Pulmonary artery endothelial cell (primary cell): ENCODE measurements at places on chromosomes 3 and 15. TPM values are rescaled to one million over a fixed set of nuclear protein-coding genes. Genes with fewer than 3 reads are reported as not detected.

The OXTR gene
- total RNA-seq, result 0.07 and 0.28 TPM in 2 replicates

The ARPIN gene
- total RNA-seq, result 12.5 and 13.0 TPM in 2 replicates

The MAP6D1 gene
- 2.2 and 2.9 TPM in 2 replicates for total RNA-seq

The SPTBN5 gene
- total RNA-seq, result 3.6 and 12.0 TPM in 2 replicates

The FLNB gene
- 835 and 1,024 TPM in 2 replicates for total RNA-seq

The COL6A6 gene
- not detected in 2 replicates for total RNA-seq

The DUOXA2 gene
- not detected in 2 replicates for total RNA-seq

The TMEM158 gene
- total RNA-seq, result 6.1 and 6.3 TPM in 2 replicates

The RASL12 gene
- total RNA-seq, result not detected in 2 replicates

The TLR9 gene
- 0.04 TPM in 1 of 2 replicates, not detected in the other for total RNA-seq

The SLCO3A1 gene
- total RNA-seq, result 1.9 and 2.3 TPM in 2 replicates

The IL17RD gene
- 1.5 and 1.8 TPM in 2 replicates for total RNA-seq

The TRIM59 gene
- total RNA-seq, result 22.8 and 38.1 TPM in 2 replicates

The TMEM42 gene
- total RNA-seq, result 10.2 and 11.3 TPM in 2 replicates

The IRAK2 gene
- total RNA-seq, result 26.1 and 29.4 TPM in 2 replicates

The KLHL40 gene
- not detected in 2 replicates for total RNA-seq

The SEMA4B gene
- total RNA-seq, result 12.5 and 15.9 TPM in 2 replicates

The KCTD6 gene
- total RNA-seq, result 5.7 and 8.4 TPM in 2 replicates

The WDR48 gene
- 29.1 and 36.3 TPM in 2 replicates for total RNA-seq

The GUCA1C gene
- total RNA-seq, result not detected in 2 replicates

The ADCY5 gene
- 0.07 and 0.28 TPM in 2 replicates for total RNA-seq

The CHRM5 gene
- not detected in 2 replicates for total RNA-seq

The C3orf85 gene
- not detected in 2 replicates for total RNA-seq

The HRG gene
- total RNA-seq, result not detected in 2 replicates

The NAA80 gene
- 2.6 and 3.6 TPM in 2 replicates for total RNA-seq

The MEIS2 gene
- total RNA-seq, result 53.1 and 106 TPM in 2 replicates

The CCR5 gene
- not detected in 2 replicates for total RNA-seq

The BDH1 gene
- 2.5 and 3.8 TPM in 2 replicates for total RNA-seq

The ACKR4 gene
- 4.4 and 7.7 TPM in 2 replicates for total RNA-seq

The ACP3 gene
- total RNA-seq, result not detected in 2 replicates

The CNTN6 gene
- total RNA-seq, result not detected in 2 replicates

The KLF15 gene
- 2.3 and 4.3 TPM in 2 replicates for total RNA-seq

The DUOX1 gene
- total RNA-seq, result not detected in 2 replicates

The CIDEC gene
- total RNA-seq, result not detected in 2 replicates

The ERC2 gene
- total RNA-seq, result 0.53 and 1.6 TPM in 2 replicates

The METTL6 gene
- total RNA-seq, result 27.0 and 38.7 TPM in 2 replicates

The KCNMB3 gene
- total RNA-seq, result 0.46 and 1.4 TPM in 2 replicates

The FAM3D gene
- 0.46 and 0.66 TPM in 2 replicates for total RNA-seq

The DISP2 gene
- 0.04 and 0.07 TPM in 2 replicates for total RNA-seq

The ETV5 gene
- total RNA-seq, result 26.8 and 37.2 TPM in 2 replicates

The IL17RB gene
- total RNA-seq, result not detected in 2 replicates

The CIB1 gene
- 33.4 and 44.6 TPM in 2 replicates for total RNA-seq

The BUB1B gene
- 26.8 and 51.2 TPM in 2 replicates for total RNA-seq

The USP8 gene
- 43.2 and 48.8 TPM in 2 replicates for total RNA-seq

The CORO2B gene
- total RNA-seq, result 3.4 and 5.0 TPM in 2 replicates

The MBNL1 gene
- total RNA-seq, result 361 and 452 TPM in 2 replicates

The EOMES gene
- total RNA-seq, result not detected in 2 replicates

The KLHDC8B gene
- total RNA-seq, result 41.0 and 41.2 TPM in 2 replicates

The CCR9 gene
- total RNA-seq, result not detected in 2 replicates

The EFCAB12 gene
- under 0.01 TPM in 1 of 2 replicates, not detected in the other for total RNA-seq

The SLC12A1 gene
- not detected in 2 replicates for total RNA-seq

The ABHD5 gene
- 23.7 and 41.0 TPM in 2 replicates for total RNA-seq

The CLDN18 gene
- total RNA-seq, result not detected in 2 replicates

The LRTM1 gene
- not detected in 2 replicates for total RNA-seq

The UBA3 gene
- total RNA-seq, result 79.4 and 83.5 TPM in 2 replicates

The RPL22L1 gene
- 74.4 and 119 TPM in 2 replicates for total RNA-seq

The CLDN16 gene
- 0.04 TPM in 1 of 2 replicates, not detected in the other for total RNA-seq

The PLA2G4D gene
- total RNA-seq, result not detected in 2 replicates

The COL8A1 gene
- total RNA-seq, result 251 and 873 TPM in 2 replicates
